Upper lobe of left lung (tissue), 6 donors: ENCODE measurements at places on chromosomes 1 and 21.

DNA sequence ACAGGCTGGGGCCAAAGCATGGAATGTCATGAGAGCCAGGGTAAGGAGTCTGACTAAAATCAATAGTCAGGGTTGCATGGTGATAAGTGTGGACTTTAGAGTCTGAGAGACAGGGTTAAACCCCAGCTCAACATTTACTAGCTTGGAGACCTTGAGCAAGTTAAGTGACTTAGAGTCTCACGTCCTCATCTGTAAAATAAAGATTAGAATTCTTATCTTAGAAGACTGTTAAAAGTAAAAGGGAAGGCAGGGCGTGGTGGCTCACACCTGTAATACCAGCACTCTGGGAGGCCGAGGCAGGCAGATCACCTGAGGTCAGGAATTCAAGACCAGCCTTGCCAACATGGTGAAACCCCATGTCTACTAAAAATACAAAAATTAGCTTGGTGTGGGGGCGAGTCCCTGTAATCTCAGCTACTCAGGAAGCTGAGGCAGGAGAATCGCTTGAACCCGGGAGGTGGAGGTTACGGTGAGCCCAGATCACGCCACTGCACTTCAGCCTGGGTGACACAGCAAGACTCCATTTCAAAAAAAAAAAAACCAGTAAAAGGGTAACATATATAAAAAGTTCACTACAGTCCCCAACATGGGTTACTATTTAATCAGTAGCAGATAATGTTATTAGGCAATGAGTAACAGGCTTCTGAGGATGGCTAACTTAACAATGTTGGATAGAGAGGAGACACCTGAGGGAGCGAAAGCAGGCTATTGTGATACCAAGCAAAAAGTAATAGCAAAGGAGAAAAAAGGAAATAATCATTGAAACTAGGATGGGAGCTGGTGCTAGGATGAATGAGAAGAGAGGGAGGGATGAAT, 20.8 kb downstream of the TMCO1 start:
- DNase-seq: no peak

- no peak for DNase-seq
Observed at GRCh38 chr1:1437033-1437903, 1.8 kb downstream of the VWA1 start.

GRCh38 chr1:115476616-115477015, 138.6 kb upstream of the NGF start:
- DNase-seq: peak; percentile 46

DNA sequence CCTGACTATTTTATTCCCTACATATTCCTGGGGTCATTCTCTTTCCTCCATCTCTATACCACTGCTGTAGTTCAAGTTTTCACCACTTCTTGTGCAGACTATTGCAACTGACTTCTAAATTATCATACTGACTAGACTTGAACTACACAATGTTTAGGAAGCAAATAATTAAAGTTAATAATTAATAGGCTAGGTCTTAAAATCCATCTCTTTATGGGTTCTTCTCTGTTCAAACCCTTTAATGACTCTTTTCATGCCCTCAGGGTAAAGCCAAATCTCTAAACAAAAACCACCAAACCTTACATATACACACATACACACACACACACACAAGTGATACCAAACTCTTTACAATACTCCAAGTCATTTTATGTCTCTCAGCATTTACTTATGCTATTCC, 22.3 kb upstream of the MOB3C start:
- DNase-seq: no peak

- peak; percentile 86 for DNase-seq
Observed at GRCh38 chr1:147598621-147599361, 57.5 kb downstream of the BCL9 start.

- DNase-seq: no peak
Observed at GRCh38 chr1:8562881-8563865, 245.3 kb downstream of the SLC45A1 start.

- no peak for DNase-seq
Observed at GRCh38 chr1:29878501-29878900, 642.2 kb downstream of the PTPRU start.

DNA sequence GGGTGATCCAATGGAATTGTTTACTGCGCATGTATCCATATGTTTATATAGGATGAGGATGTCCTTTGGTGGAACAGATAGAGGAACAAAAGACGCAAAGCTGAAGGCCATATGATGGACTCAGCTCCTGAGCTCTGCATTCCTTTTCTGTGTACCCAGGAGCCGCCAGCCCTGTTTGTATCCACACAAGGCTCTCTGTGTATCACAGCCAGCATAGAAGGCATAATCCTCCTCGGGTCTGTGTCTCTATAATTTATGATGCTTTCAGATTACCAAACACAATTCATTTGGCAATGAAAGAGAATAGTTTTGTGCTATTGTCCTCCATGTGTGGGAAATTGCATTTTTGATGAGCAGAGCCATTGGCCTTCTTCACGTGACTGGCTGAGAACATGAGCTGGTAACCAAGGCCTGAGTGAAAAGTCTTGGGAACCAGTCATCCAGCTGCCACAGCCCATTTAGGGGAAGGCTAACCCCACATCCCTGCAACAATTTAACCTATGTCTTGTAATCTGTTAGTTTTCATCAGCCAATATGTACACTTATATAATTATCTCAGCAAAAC, 119.2 kb downstream of the PBX1 start:
- DNase-seq: no peak

DNA sequence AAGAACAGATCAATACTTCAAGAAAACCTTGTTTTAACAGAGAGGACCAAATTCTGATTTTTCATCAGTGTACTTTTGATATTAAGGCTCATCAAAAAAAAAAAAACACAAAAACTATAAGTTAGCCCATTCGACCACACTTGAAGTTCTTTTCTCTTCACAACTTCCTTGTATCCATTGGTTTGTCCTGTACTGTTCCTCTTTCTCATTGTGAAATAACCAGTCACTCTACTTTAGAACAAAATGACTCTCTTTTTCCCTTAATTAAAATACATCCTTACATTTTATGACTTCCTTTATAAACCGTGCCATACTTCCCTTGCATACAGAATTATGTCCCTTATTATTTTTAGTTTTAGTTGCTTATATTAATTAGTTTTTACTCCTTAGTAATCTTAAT, 8.4 kb downstream of the QSOX1 start:
- DNase-seq: no peak

DNA sequence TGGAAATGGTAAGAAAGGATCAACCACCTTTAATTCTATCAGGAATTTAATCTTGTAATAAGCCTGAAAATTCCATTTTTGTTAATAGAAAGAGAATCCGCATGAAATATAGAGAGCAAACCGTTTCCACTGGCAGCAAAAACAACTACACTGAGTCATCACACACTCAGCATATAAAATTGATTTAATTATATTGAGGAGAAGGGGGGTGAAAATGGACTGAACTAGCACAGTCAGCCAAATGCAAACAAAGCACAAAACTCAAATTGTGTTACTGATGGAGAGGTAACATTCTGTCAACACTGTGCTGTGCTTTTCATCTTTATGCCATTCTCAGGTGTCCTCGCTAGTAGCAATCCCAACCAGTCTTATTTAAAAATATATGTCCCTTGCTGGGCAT, 1583.9 kb downstream of the MRPL39 start:
- no peak for DNase-seq

DNA sequence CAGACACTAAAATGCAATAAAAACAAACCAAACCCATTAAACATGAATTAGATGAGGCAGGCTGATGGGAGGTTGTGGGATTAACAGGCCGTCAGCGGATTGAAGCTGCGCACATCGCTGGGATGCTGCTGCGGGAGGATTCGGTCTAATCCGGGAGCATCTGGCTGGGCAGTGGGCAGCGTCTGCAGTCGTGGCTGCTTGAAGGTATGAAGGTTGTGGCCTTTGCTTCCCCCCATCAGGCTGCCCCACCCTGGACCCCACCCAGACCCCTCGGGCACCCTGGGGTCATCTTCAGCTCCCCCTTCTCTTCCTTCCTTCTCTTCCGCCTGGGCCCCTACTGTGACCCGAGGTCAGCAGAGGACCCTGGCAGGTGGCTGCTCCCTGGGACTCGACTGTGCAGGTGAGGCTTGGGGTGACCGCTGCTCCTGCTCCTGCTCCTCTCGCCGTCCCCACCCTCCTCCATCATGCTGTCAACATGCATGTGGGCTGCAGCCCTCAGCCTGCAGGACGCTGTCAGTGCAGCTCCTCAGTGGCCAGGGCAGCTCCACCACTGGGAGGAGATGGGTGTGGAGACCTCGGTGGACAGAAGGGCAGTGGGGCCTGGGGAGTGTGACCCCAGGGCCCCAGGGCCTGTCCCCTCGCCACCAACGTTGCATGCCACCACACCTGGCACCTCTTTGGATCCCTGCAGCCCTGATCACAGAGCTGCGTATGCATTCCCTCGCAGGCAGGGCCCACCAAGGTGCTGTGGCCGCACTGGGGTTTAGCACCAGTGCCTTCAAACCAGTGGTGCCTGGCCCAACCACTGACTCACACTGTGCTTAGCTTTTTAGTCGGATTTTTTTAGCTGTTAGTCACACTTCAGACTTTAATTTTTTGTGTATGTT, 112.2 kb upstream of the COL6A1 start:
- peak; percentile 55 for DNase-seq

GRCh38 chr1:8747879-8748825, 69.3 kb downstream of the RERE start:
- DNase-seq: no peak

DNA sequence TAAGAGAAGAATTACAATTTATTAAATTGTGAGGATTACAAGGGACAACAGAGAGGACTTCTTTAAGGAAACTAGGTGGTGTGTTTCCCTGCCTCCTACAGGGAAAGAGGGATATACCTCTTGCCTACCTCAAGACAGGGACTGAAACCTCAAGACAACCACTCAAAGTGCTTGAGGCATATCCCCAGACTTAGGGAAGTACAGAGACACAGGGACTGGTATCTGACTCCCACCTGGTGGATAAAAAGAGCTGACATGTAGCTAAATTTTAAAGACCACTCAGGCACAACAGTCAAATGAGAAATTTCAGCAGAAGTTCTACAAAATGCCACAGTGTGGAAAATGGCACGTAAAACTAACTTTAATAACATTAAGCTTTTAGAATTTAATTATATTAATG, 21.3 kb downstream of the DENND2C start:
- no peak for DNase-seq

- no peak for DNase-seq
Observed at GRCh38 chr1:246069581-246069980, 437.5 kb downstream of the SMYD3 start.

DNA sequence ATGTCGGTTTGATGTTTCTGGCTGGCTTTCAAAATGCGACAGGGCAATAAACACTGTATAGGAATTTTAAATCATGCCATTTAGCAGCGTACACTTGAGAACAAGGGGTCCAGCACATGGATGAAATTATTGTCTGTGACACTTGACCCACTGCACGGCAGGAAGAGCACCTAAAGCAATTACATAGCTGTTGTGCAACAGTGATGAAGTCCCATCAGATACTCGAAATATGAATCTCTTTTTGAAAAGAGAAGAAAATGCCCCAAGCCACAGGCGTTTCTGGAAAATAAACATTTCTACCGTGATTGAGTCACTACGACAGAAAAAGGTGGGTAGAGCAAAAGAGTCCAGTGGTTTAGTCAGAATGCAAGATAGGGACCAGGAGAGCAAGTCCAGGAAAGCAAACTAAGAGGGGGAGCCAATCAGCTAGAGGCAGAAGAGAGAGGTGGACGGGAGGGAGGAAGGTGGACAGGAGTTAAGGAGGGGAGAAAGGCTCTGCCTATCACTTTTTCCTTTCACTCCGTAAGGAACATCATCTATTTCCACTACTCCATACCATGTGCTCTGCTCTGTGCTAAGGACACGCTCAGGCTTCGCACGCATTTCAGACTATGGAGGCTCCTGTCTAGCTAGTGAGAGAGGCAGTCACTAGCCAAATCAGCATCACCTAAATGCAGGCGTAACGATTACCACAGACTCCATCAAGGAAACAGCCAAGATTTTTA, 6.4 kb downstream of the DSCAM start:
- DNase-seq: no peak

DNA sequence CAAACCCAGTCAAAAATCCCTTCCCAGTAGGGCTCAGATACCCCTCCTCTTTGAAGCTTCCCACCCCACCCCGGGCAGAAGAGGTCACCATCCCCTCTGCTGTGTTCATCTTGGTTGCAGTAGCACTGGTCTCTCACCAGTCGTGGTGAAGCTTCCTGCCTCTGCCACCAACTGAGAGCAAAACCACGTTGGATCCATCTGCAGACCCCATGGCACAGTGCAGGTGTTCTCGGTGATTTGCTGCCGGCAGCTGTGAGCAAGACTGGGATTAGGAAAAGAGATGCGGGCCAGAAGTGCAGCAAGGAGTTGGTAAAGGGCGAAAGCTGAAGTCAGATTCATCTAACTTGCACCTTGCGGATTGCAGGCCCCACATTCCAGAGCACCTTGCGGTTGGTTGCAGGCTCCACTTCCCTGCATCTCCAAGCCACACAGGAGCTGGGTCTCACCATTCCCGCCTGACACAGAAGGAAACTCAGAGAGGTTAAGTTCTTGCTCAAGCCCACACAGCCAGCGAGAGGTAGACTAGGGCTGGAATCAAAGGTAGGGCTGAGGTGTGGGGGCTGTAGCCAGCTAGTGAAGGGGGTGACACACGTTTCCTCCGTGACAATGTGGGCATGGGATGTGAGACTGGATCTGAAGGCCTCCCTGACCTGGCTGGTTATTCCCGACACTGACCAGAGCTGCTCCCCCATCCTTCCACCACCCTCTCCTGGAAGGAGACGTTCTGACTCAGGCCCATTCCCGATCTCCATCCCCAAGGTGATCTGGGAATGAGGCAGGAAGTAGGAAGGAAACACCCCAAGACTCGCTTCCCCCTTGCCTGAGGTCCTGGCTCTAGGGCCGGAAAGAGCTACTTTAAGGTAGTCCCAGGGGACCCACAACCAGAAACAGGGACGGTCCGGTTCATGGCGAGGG, 3.3 kb upstream of the FAM110D start:
- DNase-seq: no peak

DNA sequence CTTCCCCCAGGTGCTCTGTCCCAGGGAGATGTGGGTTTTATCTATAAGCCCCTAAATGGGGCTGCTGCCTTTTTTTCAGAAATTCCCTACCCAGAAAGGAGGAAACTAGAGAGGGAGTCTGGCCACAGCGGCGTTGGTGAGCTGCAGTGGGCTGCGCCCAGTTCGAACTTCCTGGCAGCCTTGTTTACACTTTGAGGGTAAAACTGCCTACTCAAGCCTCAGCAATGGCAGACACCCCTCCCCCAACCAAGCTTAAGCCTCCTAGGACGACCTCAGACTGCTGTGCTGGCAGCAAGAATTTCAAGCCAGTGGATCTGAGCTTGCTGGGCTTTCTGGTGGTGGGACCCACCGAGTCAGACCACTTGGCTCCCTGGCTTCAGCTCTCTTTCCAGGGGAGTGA, 46.2 kb upstream of the PAPPA2 start:
- DNase-seq: no peak

DNA sequence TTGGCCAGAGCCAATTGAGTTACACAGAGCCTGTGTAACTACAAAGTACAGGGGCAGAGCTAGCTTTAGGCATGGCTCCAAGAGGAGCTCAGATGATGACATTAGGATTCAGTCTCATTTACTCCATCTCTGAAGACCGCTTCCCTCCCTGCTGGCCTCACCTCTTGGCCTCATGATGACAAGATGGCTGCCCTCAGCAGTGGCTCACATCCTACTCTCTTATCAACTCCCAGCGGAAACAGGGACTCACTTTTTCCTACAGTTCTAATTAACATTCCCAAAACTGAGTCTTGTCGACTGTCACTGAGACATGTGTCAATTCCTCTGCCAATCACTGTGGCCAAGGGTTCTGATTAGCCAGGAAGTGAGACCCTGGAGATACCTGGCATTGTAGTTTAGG, 59.4 kb upstream of the ECE1 start:
- no peak for DNase-seq

- no peak for DNase-seq
Observed at GRCh38 chr1:8010080-8010664, 15.9 kb downstream of the ERRFI1 start.

GRCh38 chr1:6162773-6163172, 17.3 kb downstream of the CHD5 start:
- no peak for DNase-seq
